Glomerular endothelial cell (primary cell): ENCODE measurements at places on chromosomes 2 and 18. TPM values are rescaled to one million over a fixed set of nuclear protein-coding genes. Genes with fewer than 3 reads are reported as not detected.

The SLC9A4 gene
- total RNA-seq = not detected in 2 replicates

- DNase-seq = no peak
Observed at GRCh38 chr2:182858671-182859070, 7.8 kb downstream of the FRZB start.

GRCh38 chr2:127314193-127314988 lies 20.4 kb upstream of the ERCC3 start:
- no peak for DNase-seq

GRCh38 chr2:192407692-192408091 lies 213.0 kb upstream of the TMEFF2 start:
- no peak for DNase-seq

DNA sequence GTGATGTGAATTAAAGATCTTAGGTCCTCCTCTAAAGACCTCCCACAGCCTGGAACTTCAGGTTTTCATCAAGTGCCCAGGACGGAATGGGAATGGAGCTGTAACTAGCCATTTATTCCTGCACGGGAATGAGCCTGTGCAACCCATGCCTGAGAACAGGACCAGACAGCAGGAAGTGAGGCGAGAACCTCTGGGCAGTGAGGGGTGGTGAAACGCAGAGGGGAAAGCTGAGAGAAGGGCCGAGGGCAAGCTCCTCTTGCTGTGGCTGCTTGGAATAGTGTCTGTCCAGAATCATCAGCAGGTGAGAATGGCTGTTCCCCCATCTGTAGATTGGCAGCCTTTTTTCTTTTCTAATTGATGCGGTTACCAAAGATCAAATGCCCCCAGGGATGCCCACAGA lies 4.8 kb upstream of the RALB start:
- no peak for DNase-seq

DNA sequence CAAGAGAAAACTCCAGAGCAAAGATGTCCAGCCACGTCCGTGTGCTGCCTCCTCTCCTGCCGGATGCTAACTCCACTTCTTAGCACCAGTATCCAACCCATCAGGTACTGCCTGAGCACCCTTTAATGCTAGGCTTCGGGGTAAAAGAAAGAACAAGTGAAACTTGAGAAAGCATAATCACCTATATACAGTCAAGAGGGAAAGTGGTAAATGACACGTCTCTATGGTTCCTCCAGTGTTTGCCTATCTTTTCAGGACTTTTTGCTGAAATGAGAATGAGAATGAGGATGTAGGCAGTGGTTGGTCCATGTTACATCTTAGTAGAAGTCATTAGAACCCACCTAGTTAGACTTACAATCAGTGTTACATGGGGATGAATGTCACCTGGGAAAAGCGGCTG lies 47.9 kb downstream of the EPHA4 start:
- DNase-seq = no peak

DNA sequence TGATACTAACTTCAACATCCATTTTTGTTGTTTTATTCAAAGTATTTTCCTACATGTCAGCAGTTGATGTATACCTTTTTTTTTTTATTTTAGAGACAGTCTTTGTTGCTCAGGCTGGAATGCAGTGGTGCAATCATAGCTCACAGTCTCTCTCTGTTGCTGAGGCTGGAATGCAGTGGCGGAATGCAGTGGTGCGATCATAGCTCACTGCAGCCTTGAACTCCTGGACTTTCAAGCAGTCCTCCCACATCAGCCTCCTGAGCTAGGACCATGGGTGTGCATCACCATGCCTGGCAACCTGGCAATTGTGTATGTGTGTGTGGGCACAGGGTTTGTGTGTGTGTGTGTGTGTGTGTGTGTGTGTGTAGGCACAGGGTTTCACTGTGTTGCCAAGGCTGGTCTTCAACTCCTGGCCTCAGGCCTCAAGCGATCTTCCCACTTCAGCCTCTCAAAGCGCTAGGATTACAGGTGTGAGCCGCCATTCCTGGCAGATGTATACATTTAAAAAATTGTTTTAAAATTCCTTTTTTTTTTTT lies 24.8 kb downstream of the SANBR start:
- no peak for DNase-seq

- DNase-seq = no peak
Observed at GRCh38 chr2:9401646-9402371, 21.5 kb downstream of the ITGB1BP1 start.

DNA sequence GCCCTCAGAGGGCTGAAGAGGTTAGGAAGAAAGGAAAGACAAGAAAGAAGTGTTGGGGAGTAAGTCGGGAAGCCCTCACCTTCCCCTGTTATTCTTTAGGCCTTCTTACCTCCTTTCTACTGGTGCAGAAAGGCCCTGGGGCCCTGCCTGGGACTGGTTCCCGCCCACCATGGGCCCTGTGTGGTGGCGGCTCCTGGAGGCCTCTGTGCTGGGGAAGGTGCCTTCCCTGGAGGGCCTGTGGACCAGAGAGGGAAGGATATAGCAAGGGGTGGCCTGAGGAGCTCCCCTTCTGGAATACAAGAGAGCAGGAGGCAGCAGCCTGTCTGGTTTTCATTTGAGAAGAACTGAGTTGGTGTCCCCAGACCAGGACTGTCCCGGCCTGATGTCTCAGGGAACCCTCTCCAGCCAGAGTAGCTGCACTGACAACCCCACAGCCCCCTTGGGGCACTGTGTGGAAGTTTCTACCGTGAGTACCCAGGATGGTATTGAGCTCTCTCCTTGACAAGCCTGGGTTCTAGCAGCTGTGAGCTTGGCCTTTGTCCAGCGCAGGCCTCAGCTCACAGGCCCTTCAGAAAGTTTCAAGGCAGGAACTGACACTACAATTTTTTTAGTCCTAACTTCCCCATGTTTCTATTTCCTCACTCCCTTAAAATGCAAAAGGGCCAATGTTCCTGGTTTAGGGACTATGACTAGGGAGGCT lies 47.1 kb downstream of the EFR3B start:
- no peak for DNase-seq

GRCh38 chr2:27182346-27182745 lies 29.5 kb upstream of the ATRAID start:
- DNase-seq = no peak

DNA sequence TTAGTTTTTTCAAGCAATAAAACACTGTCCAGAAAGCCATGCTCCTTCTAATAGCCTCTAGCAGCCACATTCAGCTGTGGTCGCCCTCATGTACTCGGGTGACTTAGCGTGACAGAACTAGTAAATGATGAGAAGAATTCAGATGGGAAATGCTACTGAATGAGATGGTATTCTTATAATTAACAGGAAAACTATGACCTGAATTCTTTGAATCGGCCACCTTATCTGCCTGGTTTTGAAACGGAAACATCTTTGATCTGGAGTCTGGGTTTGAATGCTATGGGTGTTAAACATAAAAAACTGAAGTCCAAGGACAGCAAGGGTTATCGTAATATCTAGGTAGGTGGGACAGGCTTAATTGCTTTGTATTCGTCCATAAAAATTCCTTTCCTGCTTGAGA lies 138.8 kb upstream of the DNMT3A start:
- no peak for DNase-seq
